ENCODE measurements at places on chromosomes 5 and 9.

- DNase-seq: no peak
Measured at GRCh38 chr5:65066387-65067146, 297.8 kb downstream of the CWC27 start.

DNA sequence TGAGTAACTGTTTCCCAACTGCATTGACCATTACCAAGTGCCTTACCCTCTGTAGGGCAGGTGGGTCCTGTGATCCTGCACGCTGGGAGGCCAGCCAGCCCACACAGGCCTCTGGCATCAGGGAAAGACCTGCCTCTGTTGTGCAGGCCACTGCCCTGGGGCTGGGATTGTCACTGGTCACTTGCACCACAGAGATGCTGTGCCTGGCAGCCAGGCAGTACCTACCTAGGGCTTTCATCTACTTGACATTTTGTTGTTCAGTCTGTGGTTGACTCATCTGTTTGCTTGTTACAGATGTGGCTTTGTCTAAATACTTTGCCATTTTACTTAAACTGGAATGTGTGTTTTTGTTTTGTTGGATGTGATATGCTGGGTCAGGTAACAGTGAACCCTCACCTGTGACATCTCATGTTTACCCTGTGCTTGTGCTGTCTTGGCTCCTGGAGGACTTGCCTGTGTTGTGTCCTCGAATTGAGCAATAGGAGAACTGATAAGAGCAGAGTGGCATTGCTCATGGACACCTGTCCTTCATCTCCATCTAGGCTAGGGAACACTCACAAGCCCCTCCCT, 32.8 kb downstream of the SECISBP2 start:
- DNase-seq: no peak

- no peak for DNase-seq
Measured at GRCh38 chr5:122101636-122102285, 23.7 kb upstream of the LOX start.

- DNase-seq: no peak
Measured at GRCh38 chr5:72515211-72515610, 8.0 kb upstream of the ZNF366 start.

DNA sequence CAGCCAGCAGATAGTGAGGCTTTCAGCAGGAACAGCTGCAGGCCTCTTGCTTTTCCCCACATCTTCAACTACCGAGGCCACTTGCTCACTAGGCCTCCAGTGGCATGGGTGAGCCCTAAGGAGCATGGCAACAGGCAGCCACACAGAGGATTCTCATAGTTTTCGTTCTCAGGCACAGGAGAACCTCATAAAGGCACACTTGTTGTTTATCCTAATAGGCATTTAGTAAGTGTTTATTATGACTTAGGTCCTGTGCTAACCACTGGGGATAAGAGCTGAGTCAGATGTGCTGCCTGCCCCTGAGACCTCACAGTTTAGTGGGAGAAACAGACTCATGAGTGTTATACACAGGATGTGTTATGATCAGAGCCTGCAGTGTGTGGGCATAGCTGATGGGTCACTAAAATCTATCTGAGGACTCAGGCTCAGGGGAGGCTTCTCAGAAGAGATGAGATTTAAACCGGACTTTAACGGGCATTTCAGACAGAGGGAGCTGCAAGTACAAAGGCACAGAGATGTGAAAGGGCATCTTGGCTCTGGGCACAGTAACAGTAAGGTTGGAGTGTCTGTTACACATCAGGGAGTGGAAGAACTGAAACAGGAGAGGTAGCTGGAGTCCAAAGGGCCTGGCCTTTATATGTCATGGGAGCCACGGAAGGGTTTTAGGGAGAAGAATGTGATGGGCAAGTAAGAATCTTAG, 21.0 kb upstream of the HEMGN start:
- no peak for DNase-seq

- no peak for DNase-seq
Measured at GRCh38 chr9:117958726-117959125, 254.5 kb downstream of the TLR4 start.

- DNase-seq: no peak
Measured at GRCh38 chr9:115079156-115079555, 38.8 kb downstream of the TNC start.

DNA sequence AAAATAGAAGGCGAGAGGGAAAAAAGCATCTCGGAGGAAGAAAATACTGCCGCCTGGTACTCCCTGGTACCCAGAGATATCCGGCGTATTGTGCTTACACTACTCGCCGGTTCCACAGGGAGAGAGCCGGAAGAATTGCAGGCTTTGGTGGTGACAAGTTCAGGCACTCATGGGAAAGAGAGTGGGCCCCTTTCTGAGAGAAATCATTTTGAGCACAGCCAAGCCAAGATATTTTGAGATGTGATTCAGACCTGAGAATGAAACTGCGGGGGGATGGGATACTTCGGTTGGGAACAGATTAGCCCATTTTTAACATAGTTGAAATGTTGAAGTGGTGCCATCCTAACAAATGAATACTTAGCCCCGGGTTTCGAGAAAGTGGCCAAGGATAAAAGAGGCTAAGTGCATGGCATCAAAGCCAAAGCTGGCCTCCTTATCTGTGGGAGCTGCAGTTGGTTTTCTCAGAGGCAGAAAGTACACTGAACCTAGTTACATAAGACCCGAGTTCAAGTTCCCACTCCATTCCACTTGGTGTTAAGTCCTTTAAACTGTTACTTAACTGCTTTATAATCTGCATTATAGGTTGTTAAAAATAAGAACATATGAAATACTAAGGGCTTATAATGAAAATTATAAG, 62.7 kb downstream of the SLC1A3 start:
- DNase-seq: no peak

DNA sequence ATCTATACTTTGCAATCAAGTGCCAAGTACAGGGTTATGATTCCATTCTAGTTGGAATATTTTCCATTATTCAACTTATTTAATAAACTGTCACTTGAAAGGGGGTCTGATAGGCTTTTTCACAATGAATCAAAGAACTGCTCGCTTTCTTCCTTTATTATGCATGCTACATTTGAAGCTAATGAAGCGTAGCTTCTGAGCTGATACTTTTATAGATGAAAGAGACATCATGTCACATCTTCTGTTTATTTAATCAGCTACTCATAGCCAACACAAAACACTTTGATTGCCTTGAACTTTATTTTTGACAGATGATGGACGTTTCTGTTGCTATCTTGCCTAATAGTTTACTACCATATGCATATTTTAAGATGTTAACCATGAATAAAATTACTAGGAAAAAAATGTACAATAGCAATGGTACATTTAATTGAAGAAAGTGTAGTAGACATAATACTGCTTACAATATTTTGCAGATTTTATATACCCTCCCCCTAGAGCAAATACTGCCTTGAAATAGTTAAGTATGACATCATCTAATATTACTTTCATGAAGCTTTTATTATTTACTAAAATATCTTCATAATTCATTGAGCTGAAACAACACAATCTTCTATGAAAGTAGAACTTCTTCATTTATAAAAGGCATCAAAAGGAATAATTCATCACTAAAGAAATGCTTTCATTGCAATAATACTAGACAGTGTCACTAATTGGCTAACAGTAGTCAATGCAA, 529.3 kb upstream of the TYRP1 start:
- DNase-seq: no peak

DNA sequence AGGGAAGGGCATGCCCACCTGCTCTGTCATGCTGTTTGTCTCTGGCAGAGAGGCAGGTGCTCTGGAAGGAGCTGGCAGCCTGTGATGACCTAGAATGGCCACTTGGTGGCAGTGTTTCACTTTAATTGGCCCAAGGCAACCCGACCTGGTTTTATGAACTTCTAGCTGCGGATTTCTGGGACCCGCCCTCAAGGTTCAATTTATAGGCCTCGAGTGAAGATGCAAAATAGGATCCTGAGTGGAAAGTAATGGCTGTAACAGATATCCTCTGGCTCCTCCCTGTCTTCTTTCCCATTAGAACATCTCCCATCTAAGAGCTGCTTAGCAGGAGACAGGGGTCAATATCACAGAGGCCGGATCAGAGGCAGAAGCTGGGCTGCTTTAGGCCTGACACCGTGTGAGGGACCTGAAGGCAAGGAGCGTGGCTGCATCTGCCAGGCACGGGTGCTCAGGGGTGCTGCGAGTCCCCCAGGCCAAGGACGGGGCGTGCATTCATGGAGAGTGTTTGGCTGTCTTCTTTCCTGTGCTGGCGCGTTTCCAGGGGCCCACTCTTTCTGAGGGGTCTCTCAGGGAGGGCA, 56.7 kb upstream of the SLC28A3 start:
- DNase-seq: peak; percentile 30

GRCh38 chr5:542319-543311, 18.4 kb upstream of the SLC9A3 start:
- no peak for DNase-seq

DNA sequence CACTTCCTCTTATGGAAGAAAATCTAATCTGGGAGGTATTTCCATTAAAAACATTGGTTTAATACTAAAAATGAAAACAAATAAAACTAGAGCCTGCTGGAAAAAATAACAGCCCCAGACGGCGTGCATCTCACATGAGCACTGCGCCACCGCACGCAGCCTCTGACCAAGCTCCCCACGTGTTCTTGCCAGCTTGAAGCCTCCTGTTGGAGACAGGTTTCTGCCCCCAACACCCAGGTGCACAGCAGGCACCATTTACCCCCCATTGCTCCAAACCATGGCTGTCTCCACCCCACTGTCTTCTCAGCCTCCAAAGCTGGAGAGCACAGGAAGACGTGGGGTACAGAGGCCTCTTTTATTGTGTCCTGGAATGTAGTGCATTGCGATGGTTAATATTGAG, 10.7 kb upstream of the COL5A1 start:
- no peak for DNase-seq

DNA sequence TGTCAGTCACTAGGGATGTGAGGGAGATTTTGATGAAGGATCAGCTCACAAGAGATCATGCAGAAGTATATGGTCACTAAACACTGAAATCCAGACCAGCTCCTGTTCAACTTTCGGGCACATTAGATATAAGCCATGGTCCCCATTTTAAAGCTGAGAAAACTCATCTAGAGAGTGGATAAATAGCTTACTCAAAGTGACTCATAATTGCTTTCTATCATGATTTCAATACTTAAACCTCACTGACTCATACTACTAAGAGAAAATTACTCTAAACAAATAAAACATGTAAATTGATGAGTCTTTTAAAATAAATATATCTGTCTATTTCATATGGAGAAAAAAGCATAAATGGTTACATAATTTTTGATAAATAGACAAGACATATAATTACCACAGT, 567.7 kb downstream of the TLR4 start:
- no peak for DNase-seq

DNA sequence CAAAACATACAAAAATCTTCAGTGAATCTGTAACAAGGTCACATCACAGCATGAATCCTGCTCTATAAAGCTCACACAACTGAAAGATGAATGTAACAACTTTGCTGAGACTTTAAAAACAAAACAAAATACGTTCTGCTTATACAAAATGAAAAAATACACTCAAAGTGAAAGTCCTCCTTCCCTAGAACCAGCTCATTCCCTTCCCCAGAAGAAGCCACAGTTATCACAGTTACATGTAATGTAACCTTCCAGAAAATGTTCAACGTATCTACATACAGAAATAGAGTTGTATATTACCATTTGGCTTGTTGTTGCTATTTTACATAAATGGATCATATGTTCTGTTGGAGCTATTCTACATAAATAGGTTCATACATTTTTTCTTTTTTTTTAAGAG, 2.6 kb downstream of the AUH start:
- DNase-seq: no peak

GRCh38 chr5:39148983-39149534, 70.3 kb downstream of the FYB1 start:
- DNase-seq: no peak

DNA sequence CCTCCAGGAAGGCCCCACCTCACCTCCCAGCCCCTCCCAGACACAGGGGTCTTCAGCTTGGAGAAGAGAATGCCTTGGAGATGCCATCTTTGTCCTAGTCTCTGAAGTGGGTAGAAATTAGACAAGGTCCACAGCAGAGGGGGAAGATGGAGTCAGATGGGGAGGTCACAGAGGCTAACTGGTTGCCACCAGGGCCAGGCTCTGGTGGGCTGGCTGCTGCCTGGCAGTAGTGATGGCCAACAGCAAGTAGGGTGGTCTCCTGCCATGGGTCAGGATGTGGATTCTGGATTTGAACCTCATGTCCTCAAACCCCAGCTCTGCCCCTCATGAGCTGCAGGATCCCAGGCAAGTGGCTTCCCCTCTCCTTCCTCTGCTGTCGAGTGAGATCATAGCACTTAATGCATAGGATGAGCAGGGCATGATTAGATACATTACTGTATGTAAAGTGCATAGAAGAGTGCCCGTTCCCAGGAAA, 38.7 kb upstream of the NEK6 start:
- DNase-seq: no peak

GRCh38 chr5:10354048-10354872, 765 bp downstream of the MARCHF6 start:
- DNase-seq: peak; percentile 13

- no peak for DNase-seq
Measured at GRCh38 chr9:14415947-14416346, 102.0 kb upstream of the NFIB start.

GRCh38 chr9:133945977-133946753, 46.0 kb downstream of the VAV2 start:
- DNase-seq: no peak

GRCh38 chr5:172788771-172789686, 18.0 kb upstream of the DUSP1 start:
- no peak for DNase-seq

- DNase-seq: no peak
Measured at GRCh38 chr5:37776826-37777225, 63.0 kb downstream of the GDNF start.

GRCh38 chr5:73218552-73219171, 45.7 kb downstream of the TMEM174 start:
- DNase-seq: no peak

DNA sequence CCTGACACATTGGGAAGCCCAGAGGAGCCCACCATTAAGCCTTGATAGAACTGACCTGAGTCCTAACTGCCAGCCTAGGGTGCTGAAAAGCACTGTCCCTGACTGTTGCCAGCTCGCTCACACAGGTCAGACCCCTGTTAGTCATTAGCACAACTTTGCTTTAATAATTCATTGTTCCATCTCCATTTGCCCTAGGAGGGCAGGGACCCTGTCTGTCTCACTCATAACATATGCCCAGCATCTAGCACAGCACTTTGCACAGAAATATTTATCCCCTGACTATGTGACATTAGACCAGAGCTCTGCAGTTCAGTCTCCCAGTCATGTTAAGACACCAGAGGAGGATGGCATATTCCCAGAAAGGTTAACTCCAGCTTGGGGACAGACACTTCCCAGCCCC, 61.8 kb upstream of the STXBP1 start:
- no peak for DNase-seq

DNA sequence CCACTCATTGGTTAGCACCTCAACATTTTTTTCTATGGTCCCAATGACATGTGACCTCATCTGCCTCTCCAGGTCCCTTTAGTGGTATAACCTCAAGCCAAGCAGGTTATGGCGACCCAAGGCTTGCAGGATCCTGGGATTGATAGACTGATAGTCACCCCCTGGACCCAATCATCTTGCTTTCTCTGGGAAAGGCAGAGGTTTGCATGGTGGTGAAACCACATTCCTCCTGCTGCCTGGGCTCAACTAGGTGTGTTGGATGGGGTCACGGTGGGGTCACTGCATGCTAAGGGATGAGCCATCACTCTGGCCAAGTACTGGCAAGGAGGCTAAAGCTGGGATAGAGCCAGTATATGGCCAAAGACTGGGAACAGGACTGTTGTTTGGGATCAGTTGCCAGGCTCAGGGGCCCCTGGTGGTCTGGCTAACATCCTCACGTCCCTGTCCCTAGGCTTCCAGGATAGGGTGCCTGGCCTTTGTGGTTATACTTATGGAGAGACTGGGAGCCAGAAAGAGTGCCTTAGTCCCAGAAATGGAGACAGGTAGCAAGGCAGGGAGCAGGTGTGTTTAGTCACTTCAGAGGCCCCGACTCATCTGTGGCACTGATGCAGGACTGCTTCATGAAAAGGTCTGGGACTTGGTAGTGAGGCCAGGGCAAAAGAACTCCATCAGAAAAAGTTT, 4.6 kb upstream of the SMIM32 start:
- DNase-seq: no peak
